ENCODE measurements at places on chromosomes 13 and 19.

GRCh38 chr19:46515879-46516350 lies 20.2 kb upstream of the PNMA8B start:
- DNase-seq = peak; percentile 58

DNA sequence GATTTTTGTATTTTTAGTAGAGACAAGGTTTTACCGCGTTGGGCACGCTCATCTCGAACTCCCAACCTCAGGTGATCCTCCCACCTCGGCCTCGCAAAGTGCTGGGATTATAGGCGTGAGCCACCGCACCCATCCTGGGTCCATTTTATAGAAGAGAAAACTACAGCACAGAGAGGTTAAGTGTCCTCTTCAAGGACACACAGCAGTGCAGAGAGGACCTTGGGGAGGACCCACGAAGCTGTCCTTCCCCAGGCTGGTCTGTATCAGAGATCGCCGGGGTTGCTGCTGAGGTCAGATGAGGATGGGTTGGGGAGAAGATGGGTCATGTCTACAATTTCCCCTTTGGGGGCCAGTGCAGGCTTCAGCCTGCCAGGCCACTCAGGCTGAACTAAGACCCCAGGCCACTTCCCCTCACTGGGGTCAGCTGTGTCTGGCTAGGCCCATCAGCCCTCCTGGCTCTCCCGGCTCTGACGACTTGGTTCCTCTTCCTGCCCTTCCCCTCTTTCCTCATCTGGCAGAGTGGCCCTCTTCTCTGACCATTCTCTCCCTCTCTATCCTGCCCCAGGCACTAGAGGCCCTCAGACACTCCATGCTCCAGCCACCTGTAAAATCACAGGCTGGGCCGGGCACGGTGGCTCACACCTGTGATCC lies 9.6 kb downstream of the MYO1F start:
- no peak for DNase-seq

- no peak for DNase-seq
Measured at GRCh38 chr19:55581823-55582223, 1.2 kb upstream of the ZNF579 start.

GRCh38 chr19:52638601-52639000 lies 446 bp upstream of the ZNF83 start:
- DNase-seq = no peak

DNA sequence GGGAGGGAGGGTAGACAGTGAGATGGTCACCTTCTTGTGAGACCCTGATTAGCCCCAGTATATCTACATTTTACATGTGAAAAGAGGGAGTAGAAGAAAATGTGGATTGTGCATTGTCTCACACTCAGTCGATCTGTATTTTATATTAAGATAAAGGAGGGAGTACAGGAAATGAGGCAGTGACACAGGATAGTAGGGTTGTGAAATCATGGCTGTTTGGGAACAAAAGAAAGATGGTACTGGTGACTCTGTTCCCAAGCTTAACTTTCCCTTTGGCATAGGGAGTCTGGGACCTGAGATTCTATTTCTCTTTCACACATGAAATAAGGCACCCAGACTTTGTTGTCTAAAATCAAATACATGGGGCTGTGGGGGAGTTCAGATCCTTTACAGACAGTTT lies 194.7 kb downstream of the ABCC4 start:
- no peak for DNase-seq

DNA sequence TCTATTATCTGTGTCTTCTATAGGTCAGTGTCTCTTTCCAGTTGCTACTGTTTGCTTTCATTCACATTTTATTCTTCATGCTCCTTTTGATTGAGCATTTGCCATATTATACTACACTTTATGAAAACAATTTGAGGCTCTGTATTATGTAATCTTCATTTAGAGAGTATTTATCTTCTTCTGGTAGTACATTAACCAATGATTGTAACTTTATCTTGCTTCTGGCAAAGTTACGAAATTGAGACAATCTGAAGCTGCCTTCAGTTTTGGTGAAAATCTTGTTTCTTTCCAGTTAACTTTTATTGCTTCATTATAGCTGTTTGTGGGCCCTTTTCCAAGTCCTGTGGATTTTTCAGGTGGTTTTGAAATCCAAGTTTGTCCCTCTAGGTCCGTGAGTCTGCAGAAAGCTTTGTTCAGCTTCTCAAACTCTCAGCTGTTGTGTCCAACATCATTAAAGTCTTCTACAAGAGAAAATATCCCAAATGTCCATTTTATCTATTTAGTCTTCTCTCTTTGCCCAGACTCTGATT lies 1255.4 kb upstream of the SPRY2 start:
- no peak for DNase-seq

- DNase-seq = no peak
Measured at GRCh38 chr13:91356919-91357612, 9.6 kb downstream of the MIR17HG start.

DNA sequence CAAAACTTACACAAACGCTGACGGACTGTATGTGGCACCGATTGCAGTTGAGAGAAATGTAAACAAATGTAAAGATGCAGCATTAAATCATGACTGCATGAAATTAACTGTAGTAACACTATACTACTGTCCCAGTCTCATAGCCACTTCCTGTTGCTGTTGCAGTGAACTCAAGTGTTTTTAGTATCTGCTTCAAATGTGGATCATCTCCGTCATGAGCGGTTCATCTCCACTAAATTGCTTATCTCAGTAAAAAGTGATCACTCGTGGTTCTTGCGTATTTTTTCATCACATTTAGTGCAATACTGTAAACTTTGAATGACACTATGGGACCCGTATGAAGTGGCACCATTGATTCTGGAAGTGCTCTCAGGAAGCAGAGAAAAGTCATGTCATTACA lies 60.3 kb upstream of the RNF113B start:
- no peak for DNase-seq

- DNase-seq = no peak
Measured at GRCh38 chr13:90493667-90494066, 853.8 kb upstream of the MIR17HG start.

DNA sequence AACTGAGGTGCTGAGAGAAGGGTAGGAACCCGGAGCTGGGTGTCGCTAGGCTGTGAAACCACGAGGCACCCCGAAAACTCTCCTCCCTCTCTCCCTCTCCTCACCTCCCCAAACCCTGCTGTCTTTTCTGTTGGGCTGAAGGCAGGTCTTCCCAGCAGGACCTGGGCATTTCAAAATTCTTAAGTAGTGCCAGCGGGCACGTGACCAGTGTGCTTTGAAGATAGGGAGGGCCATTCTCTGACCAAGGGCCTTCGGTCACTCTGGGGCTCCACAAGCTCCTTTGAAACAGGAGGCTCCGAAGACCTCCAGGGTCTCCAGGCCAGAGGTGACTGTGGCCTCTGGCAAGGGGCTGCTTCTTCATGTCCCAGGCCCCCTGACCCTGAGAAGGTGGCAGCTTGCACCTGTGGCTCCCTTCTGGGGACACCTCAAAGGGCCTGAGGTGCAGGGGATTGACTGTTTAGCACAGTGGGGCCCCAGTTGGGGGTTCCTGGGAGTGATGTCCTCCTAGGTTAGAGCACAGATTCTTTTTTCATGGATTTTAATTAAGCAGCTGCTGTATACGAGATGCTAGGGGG lies 48.3 kb downstream of the DNM2 start:
- DNase-seq = no peak

GRCh38 chr13:90792335-90792734 lies 555.2 kb upstream of the MIR17HG start:
- DNase-seq = no peak

GRCh38 chr19:53132141-53132991 lies at the start of gene ZNF415:
TSS of gene ZNF415 (minus strand) at chr19:53132910. CDS start at chr19:53122676, 10,234 bp downstream.
- DNase-seq = peak; percentile 68

DNA sequence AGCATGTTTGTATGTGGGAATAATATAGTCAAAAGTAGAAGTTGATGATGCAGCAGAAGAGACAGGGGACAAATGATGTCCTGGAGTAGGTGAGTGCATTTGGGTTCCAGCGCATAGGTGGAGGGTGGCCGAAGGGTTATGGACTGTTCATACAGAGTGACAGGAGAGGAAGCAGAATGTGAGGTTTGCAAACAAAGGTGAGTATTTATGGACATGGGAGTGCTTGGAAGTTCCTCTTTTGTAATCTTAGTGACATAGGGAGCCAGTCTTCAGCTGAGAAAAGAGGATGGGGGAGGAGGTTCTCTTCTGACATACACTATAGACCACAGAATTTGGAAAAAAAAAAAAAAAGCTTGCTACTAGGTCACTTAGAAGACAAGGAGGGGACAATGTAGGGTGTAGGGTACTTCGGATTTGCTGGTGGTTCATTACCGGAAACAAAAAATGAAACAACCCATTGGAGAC lies 331.6 kb downstream of the DLEU7 start:
- no peak for DNase-seq

- no peak for DNase-seq
Measured at GRCh38 chr13:46593398-46593797, 40.4 kb downstream of the LRCH1 start.

GRCh38 chr13:44814836-44815235 lies 174.4 kb downstream of the NUFIP1 start:
- DNase-seq = no peak

- peak; percentile 89 for DNase-seq
Measured at GRCh38 chr13:41284512-41285288, 21.3 kb upstream of the MTRF1 start.

- peak; percentile 58 for DNase-seq
Measured at GRCh38 chr19:40623403-40624251, 22.5 kb downstream of the LTBP4 start.

- DNase-seq = no peak
Measured at GRCh38 chr13:49580980-49581680, 4.2 kb downstream of the RCBTB1 start.

GRCh38 chr13:40388617-40389016 lies 277.8 kb downstream of the FOXO1 start:
- DNase-seq = peak; percentile 70

DNA sequence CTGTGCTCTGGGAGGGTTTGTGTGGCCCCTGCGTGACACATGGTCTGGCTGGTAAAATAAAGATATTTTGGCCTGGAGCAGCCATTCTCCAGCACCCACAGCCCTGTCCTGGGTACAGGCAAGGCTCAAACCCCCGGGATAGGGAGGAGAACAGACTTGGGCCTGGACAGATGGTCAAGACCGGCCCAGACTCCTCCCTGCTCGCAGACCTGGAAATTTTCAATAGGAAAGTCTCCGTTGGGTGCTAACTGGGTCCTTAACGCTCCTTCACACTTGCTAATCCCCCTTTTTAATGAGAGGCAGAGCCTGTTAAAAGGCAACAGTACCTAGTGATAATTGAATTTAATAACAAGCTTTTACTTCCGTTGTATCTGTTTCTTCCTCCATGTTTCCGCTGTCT lies 2.5 kb downstream of the PALM start:
- no peak for DNase-seq

GRCh38 chr19:21593008-21593481 lies 87.6 kb downstream of the ZNF429 start:
- DNase-seq = no peak

DNA sequence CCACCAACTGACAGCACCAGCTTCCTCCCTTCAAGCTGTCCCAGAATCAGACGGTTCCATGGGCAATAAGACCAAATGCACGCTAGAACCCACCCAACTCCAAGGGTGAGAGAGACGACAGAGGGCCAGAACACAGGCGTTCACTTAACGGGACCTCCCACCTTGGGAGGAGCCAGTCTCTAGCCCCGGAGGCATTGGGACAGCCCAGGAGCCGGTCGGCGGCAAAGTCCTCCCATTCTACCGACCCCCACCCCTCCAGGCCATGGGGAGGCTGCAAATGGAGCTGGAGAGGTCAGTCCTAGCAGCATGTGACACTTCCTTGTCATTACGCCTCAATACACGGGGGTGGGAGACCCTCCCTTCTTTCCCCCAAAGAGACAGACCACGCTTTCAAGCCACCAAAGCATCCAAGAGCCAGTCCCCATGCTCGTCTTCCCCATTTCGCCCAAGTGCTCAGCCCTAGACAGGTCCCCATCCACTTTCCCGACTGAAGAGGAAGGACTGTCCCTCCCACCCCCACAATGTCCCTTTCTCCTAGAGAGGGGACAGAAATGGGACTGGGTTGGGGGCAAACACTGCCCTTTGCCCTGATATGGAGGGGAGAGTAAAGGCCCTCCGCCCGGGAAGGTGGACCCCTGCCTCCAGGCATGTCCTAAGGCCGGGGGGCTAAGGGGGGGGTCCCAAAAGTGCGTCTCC lies 964 bp downstream of the KHSRP start:
- peak; percentile 60 for DNase-seq

DNA sequence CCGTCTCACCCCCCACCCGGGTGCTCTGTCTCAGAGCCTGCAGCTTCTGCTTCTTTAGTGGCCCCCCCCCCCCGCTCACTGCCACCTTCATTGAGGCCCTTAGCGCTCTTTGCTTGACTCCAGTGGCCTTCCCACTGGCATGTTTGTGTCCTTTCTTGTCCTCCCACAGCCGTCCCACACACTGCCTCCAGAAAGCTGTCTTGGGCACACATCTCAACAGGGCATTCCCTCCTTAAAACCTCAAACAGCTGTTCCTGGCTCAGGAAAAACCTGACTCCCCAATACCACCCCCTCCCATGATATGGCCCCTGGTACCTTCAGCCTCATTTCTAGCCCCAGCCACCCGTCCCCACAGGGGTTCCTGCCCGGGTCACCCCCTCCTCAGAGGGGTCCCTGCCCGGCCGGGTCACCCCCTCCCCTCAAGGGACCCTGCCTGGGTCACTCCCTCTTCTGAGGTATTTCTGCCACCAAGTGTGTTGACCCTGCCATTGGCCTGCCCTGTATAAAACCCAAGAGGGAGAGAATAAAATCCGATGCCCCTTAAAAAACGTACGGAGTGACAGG lies 8.9 kb downstream of the B3GLCT start:
- DNase-seq = no peak

DNA sequence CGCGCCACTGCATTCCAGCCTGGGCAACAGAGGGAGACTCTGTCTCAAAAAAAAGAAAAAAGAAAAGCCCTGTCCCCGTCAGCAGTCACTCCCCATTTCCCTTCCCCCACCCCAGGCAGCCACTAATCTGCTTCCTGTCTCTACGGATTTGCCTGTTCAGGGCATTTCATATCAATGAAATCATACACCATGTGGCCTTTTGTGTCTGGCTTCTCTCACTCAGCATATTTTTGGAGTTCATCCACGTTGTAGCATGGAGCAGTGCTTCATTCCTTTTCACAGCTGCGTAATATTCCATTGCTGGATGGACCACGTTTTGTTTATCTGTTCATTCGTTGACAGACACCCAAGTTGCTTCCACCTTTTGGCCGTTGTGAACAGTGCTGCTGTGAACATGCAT lies 36.1 kb upstream of the KLF2 start:
- peak; percentile 59 for DNase-seq
